Aorta (tissue), 5 donors: ENCODE measurements at places on chromosomes 5 and 9.

DNA sequence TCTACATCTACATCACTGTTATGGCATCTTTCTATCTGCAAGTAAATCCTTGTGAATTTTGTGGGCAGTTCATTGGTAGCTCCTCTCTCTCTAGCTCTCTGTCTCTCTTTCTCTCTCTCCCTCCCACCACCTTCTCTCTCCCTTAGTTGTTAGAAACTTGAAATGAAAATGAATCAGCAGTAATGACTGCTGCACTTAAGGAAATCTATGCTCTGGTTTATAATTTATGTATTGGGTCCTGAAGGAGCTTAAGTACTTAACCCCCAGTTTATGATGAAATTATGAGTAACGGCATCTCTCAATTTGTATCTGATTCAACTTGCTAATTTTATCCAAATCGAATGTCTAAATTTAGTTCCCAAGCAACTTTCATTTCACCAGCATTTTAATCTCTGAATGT is 52.0 kb upstream of the PTGER4 start:
- DNase-seq, result no peak

GRCh38 chr9:34254141-34254913 is 74.7 kb downstream of the KIF24 start:
- DNase-seq, result peak; percentile 59

DNA sequence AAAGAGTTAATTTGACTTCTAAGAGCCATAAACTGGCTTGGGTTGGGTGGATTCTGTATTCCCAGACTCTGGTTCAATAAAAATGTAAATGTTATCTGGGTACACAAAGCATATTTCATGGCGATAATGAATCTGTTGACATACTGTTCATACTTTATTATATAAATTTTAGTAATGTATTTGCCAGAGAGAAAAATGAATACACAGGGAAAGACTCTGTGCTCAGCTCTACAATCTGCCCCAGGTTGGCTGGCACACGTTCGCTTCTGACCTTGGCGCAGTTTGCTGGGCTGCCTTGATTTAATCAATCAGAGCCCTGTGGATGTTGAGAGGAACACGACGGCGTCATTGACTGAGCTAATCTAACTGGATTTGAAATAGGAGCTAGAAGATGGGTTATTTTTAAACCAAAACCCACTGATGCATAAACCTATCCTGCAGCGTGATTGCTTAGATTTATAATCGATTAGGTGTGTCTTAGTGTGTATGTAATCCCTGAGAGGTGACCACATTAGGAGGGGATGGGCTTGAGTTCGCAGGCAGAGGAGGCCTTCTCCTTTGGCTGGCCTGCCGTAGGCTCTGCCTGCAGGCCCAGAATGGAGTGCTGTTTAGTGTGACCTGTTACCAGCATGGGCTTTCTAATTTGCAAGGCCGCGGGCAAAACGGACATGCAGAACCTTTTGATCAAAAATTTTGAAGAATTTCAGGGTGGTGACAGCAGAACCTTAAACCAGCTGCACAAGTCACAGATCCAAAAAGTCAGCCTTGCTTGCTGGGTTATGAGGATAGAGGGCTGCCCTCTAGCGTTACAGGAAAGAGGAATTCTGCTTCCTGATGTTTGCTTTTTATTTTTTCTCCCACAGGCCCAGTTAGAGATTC is 3.9 kb upstream of the ADCY2 start:
- no peak for DNase-seq

DNA sequence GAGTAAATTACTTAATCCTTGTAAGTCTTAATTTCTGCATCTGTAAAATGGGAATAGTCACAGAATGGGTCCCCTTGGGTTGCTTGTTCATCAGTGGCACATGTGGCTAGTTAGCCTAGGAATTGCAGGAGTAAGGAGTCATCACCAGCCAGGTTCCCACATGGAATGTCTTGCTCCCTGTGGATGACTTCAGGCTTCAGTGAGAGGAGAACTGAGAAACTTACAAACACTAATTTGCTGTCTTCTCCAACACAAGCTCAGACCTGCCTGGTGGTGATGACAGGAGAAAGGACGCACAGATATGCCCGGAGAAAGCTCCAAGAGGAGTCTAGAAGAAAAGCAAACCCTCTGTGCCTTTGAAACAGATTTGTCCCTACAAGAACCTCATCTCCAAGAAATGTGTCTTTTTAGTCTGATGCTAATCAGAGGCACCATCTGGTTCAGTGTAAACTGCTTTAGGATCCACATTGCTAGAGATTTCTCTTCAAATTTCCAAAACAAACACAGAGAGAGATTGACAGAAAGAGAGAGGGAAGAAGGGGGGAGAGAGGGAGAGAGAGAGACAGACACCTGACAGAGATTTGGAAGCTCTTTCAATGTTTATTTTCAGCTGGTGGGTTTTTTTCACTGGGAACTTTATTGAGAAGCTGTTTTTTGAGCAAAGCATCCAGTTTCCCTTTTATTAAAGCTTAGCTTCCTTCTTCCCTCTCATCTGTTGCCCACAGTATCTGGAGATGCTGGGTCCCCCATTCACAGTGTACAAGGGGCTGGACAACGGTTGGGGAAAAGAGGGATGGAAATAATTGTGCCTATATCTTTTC is 128.3 kb downstream of the DOCK2 start:
- DNase-seq, result no peak
